ENCODE measurements at places on chromosomes 2 and 18. TPM values are rescaled to one million over a fixed set of nuclear protein-coding genes. Genes with fewer than 3 reads are reported as not detected.

ADCYAP1 gene
- not detected for total RNA-seq

CHMP3 gene
- 21.7 TPM for total RNA-seq

ANKRD30B gene
- not detected for total RNA-seq

TYW5 gene
- total RNA-seq: 12.5 TPM

FBXO48 gene
- 1.1 TPM for total RNA-seq

CCL20 gene
- total RNA-seq: not detected

HOXD13 gene
- total RNA-seq: not detected

AFG3L2 gene
- 81.7 TPM for total RNA-seq

EEF1B2 gene
- 675 TPM for total RNA-seq

CHRNG gene
- not detected for total RNA-seq

DSC3 gene
- total RNA-seq: 3.7 TPM

TXNDC2 gene
- not detected for total RNA-seq

CFAP221 gene
- 0.71 TPM for total RNA-seq

CAPN14 gene
- 0.08 TPM for total RNA-seq

NEB gene
- total RNA-seq: 2.6 TPM

SH3RF3 gene
- total RNA-seq: 0.42 TPM

SERPINE2 gene
- total RNA-seq: 76.0 TPM

PDE11A gene
- 0.19 TPM for total RNA-seq

NCKAP5 gene
- 0.46 TPM for total RNA-seq

CCDC178 gene
- total RNA-seq: not detected

TEKT4 gene
- total RNA-seq: not detected

KHK gene
- 20.5 TPM for total RNA-seq
